Daoy (cell line): ENCODE measurements at places on chromosomes 3 and 15. TPM values are rescaled to one million over a fixed set of nuclear protein-coding genes. Genes with fewer than 3 reads are reported as not detected.

The MGLL gene
- total RNA-seq: 32.1 and 37.1 TPM in 2 replicates

The CYP1A2 gene
- not detected in 2 replicates for total RNA-seq

The SI gene
- not detected in 2 replicates for total RNA-seq

The PLCL2 gene
- 2.7 and 6.7 TPM in 2 replicates for total RNA-seq

The SPTSSB gene
- not detected in 2 replicates for total RNA-seq

The CACNA1D gene
- total RNA-seq: 0.86 and 1.4 TPM in 2 replicates

The PRC1 gene
- 357 and 446 TPM in 2 replicates for total RNA-seq

The DUOXA2 gene
- 0.15 TPM in 1 of 2 replicates, not detected in the other for total RNA-seq

DNA sequence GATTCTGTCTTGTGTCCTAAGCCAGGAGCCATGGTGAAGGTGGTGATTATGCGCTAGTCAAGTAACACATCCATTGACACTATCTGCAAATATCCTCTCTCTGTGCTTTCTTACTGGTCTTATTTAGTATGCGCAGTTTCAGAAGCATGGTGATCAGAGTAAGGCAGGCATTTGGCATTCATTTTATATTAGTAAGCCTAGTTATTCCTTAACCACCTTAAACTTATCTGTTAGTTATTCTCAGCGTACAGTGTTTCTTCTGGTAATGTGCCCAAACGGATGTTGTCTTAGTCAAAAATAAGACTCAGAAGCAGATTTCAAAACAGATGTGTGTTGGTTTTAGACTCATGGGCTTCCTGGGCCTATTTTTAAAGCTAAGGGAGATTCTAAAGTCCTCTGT lies 329.2 kb downstream of the GRM7 start:
- DNase-seq: no peak

DNA sequence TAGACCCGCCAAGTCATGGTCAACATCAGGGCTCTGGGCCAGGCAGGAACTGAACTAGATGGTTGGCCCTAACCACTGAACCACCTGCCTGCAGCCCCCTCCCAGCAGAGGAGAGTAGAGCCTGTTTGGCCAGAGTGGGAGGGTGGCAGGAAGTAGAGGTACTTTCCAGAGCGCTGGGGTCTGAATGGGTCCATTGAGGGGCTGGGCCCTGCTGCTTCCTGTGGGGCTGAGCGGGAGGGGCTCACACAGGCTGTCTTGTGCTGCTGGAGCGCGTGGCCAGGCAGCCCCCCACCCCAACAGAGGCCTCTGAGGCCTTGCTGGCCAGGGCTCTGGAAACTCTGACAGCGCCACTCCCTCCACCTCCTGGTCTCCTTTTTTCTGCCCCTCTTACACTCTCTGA lies 17.4 kb downstream of the CSPG4 start:
- no peak for DNase-seq

GRCh38 chr15:71440489-71441110 lies 325.3 kb downstream of the THSD4 start:
- DNase-seq: peak; percentile 35

GRCh38 chr15:57867970-57868798 lies 161.7 kb downstream of the POLR2M start:
- no peak for DNase-seq

DNA sequence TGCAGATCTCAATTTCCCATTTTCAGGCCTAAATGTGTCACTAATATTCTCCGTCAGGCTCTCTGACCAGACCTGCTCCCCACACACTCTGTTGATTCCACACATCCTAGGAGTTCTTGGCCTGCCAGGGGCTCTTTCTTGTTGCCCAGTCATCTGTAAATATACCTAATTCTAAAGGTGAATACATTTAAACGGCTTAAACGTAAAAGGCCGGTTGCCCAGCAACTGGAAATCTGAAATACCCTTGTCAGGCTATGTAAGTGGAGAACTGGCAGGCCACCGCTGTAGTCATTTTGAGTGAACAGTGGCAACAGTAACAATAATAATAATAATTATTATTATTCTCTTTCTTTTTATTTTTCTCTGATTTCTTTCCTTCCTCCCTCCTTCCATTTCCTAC lies 302.7 kb downstream of the AGBL1 start:
- no peak for DNase-seq

GRCh38 chr3:21790466-21790865 lies 39.5 kb upstream of the ZNF385D start:
- DNase-seq: no peak

- DNase-seq: no peak
Measured at GRCh38 chr3:172655388-172655787, 55.5 kb downstream of the NCEH1 start.

GRCh38 chr15:79296583-79296982 lies 14.1 kb downstream of the ANKRD34C start:
- DNase-seq: no peak

DNA sequence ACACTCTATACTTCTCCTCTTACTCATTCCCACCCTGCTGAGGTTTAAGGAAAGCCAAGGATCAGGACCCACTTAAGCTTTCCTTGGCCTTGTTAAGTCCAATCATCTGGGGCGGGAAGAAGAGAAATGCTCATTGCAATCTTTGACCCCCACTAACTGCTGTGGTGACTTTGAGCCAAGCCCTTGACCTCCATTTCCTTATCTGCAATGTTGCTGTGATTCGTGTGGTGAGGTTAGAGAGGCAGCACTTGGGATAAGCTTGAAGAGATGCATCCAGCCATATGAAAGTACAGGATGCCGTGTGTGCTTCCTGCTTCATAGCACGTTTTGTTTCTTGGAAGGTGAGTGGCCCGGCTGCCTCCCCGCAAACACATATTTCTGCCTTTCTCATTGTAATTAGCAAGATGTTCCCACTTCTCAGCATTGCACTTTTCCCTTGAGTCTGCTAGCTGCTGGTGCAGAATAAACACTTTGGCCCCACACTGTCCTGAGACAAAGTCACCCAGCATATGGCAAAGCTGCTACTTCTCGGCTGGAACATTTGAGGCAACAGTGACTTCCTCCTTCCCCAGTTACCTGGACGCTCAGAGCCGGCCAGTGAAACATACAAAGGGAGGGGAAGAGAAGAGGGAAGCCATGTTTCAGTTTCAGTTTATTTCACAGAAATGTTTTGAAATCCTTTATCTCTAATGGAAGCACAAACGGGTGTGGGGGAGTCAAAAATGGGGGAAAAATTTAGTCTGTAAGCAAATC lies 10.5 kb upstream of the NUDT16 start:
- no peak for DNase-seq

DNA sequence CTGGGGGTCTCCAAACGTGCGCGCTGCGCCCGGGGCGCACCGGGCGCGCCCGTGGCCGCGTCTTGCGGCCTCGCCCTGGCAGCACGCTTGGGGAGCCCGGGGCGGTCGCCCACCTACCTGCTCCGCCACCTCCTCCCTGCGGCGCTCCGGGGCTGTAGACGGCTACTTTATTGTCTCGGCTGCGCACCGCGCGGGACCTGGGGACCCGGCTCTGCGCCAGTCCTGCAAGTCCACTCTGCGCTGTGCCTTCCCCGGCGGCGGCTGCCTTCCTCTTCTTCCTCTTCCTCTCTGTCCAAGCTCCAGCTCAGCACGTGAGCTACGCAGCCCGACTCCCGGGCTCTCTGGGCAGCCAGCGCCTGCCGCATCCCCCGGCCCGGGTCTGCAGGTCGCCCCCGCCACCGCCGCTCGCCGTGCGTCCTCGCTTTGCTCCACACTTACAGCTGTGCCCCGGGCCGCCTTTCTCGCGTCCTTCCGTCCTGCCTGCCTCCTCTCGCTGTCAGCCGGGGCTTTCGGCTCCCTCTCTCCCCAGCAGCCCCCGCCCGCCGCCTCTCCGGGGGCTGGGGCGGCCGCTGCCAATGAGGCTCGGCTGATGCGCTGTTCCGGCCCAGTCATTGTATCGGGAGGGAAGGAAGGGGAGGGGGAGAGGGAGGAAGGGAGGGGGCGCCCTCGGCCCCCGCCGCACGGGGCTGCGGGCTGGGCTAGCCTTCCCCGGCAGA lies 156.4 kb upstream of the FRMD4B start:
- DNase-seq: peak; percentile 45

DNA sequence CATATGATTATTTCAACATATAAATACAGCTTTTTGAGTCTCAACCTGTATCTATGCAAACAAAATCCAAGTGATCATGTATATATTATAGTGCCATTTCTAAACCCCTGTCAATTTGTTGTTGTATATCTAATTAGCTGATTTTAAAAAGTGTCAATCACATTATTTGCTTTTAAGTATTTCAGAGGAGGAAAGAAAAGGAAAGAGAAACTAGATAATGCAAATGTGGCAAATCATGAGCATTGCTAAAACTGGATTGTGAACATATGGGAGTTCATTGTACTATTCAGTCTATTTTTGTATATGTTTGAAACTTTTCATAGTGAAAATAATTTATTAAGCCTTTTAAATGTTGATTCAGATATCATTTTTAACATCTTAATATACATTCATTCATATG lies 190.7 kb downstream of the ZIC4 start:
- no peak for DNase-seq

GRCh38 chr3:53376679-53377078 lies 29.3 kb upstream of the DCP1A start:
- no peak for DNase-seq

DNA sequence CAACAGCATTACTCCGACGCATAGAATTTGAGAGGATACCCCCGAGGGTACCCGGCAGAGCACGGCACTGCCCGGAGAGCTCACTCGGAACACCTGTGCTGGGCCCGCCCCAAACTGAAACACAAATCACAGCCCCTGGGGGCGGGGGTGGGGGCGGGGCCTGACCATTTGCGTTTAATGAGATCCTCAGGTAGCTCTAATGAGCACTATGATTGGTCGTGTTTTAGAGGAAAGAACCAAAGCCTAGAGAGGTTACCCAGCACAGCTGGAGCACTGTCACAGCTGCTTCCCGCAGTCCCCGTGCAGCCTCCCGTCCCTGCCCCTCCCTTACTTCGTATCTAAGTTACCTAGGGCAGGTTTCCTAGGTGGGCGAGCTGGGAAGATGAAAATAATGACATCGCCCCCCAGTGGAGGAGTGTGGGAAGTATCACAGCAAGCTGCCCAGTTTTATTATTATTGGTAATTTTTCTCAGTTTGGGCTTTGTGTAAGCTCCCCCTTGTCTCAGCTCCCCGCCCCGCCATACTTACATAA lies 187.1 kb downstream of the PDE8A start:
- DNase-seq: no peak

- no peak for DNase-seq
Measured at GRCh38 chr15:72474466-72474911, 359 bp downstream of the ARIH1 start.

- DNase-seq: no peak
Measured at GRCh38 chr3:114896978-114897377, 250.1 kb downstream of the ZBTB20 start.

GRCh38 chr3:48466386-48467109 lies 20.0 kb downstream of the ATRIP start:
- DNase-seq: no peak

DNA sequence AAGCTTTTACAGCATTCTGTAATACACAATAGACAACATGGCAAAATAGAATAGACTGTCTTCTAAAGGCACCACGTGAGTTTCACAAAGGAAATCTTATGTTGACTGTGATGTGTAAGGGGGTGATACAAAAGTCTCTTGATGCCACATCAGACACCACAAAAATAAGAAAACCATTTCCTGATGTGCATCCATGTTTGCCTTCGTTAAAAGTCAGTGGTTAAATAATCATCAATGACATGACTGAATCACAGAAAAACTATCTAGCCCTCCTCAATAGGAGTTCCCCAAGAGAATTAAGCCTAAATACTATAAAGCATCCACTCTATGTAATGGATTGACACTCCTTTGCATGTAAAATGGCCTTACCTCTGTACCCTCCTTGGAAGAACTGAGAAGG lies 198.6 kb upstream of the SLC2A2 start:
- no peak for DNase-seq
